ENCODE measurements at places on chromosomes 5 and 9.

GRCh38 chr5:173313351-173313801 is 14.8 kb downstream of the STC2 start:
- no peak for DNase-seq

GRCh38 chr9:87527211-87527916 is 29.7 kb downstream of the DAPK1 start:
- DNase-seq = no peak

DNA sequence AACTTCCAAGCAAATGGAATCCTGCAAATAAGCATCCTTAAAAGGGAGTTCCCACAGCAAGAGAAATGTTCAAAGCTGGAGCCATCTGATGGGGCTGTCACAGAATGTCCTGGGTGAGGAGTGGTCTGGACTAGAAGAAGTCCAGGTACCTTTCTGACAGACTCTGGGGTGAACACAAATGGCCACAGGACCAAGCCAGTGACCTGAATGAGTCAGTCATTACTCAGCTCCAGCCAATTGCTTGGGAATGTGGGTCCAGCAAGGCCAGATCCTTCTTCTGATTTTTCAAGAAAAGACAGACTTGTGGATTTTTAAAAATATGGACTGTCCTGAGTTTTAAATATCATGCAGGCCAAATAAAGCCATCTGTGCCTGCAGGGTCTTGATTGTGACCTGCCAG is 30.1 kb downstream of the GALNT10 start:
- no peak for DNase-seq

- no peak for DNase-seq
Measured at GRCh38 chr5:60010328-60010727, 116.8 kb upstream of the PDE4D start.

DNA sequence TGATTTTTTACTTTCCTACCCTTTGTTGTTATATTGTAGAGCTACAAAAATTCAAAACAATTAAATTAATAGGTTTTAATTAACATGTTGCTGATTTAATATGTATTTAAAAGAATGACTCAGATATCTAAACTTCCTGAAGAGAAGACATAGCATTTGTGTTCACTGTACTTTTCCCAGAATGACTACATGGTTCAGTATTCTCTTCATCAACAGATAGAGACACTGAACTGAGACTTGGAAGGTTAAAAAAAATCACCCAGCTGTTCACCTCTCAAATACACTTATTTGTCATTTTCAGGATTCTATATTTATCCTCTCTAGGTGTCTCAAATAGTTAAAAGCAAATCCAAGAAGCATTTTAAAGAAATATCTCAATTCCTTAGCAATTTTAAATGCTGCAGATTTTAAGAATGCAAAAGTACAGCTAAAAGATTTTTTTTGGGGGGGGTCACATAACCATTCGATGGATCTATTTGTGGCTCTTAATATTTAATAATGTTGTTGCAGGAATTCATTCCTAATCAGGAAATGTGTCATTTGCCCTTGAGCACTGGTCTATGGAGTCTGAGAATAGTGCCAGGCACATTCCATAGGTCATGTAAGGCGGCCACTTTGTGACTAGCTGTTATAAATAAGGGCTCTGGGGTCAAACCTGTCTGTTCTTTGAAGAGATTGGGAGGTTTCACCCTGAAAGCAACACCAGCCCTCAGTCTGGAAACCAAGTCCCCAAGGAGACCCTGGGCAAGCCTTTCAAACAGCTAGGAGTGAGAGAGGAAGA is 463.1 kb downstream of the NR2F1-AS1 start:
- DNase-seq = no peak

GRCh38 chr9:116237456-116237855 is 83.9 kb downstream of the PAPPA start:
- DNase-seq = no peak

DNA sequence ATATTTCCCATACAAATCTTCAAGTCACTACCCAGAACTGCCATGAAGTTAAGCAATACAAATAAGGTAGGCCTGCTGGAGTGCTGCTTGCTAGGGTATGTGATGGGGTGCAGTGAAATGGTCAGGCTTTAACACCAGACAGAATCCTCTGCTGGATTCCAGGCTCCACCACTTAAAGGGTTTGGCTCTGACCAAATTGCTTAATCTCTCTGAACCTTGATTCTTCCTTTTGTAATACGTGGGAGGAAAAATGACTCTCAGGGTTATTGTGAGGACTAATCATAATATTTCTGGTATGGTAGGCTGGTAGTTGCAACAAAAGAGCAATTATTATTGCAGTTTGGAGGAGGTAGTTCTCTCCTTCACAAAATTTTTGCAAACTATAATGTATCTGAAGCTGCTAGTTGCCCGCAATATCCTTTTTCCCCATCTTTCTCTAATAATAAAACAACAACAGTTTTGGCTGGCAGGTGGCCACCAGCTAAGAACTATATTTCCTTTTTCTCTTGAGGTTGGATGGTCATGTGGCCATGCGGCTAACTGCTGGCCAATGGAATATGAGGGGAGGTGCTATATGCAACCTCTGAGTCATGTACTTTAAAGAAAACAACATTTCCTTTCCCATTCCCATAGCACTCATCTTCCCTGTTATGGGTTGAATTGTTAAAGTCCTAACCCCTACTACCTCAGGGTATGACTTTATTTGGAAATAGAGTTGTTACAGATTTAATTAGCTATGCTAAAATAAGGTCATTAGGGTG is 44.1 kb downstream of the CCL28 start:
- no peak for DNase-seq
